ENCODE measurements at places on chromosomes 7 and 10.

GRCh38 chr10:27464993-27465392 lies 39.1 kb upstream of the RAB18 start:
- DNase-seq = no peak

DNA sequence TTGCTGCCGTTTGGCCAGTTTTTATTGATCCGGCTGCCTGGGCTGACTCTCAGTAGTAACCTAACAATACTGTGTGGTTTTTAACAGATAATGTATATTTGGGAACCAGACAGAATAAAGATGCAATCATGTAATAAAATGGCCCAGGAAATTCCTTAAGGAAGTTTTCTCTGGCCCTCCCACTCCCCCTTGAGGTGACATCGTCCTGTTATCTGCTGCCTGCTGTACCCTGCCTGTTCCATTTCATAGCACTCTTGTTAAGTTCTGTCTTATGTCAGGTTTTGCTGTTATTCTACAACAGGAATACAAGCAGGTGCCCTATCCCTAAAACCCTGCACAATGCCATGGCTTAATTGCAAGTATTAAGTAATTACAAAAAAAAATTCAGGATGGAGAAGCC lies 12.5 kb downstream of the ITGB8 start:
- peak; percentile 9 for DNase-seq

- DNase-seq = no peak
These were observed 12.6 kb upstream of the GSDME start for GRCh38 chr7:24769851-24770250.

GRCh38 chr10:44883593-44884331 lies 27.4 kb upstream of the TMEM72 start:
- no peak for DNase-seq

DNA sequence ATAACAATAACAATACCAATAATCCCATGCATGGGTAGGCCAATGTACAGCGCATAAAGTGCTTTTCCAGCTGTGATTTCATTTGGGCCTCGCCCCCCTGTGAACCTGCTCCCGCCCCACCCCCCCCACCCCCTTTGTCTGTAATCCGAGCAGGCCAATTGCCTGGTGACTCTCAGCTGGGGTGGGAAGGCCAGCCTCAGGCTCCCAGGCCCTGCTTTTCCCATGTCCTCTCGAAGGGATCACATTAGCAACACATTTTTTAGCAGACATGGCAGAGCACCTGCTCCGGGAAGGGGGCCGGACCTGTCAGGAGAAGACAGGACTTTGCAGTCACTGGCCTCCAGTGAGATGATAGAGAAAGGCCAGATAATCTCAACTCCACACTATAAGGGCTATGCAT lies 439.3 kb downstream of the RPS24 start:
- no peak for DNase-seq

GRCh38 chr7:98826811-98827231 lies 43.0 kb downstream of the TMEM130 start:
- peak; percentile 65 for DNase-seq

- no peak for DNase-seq
These were observed 63.0 kb downstream of the HOXA1 start for GRCh38 chr7:27032839-27033238.

- peak; percentile 55 for DNase-seq
These were observed 47.8 kb upstream of the ELN start for GRCh38 chr7:73980206-73980605.

DNA sequence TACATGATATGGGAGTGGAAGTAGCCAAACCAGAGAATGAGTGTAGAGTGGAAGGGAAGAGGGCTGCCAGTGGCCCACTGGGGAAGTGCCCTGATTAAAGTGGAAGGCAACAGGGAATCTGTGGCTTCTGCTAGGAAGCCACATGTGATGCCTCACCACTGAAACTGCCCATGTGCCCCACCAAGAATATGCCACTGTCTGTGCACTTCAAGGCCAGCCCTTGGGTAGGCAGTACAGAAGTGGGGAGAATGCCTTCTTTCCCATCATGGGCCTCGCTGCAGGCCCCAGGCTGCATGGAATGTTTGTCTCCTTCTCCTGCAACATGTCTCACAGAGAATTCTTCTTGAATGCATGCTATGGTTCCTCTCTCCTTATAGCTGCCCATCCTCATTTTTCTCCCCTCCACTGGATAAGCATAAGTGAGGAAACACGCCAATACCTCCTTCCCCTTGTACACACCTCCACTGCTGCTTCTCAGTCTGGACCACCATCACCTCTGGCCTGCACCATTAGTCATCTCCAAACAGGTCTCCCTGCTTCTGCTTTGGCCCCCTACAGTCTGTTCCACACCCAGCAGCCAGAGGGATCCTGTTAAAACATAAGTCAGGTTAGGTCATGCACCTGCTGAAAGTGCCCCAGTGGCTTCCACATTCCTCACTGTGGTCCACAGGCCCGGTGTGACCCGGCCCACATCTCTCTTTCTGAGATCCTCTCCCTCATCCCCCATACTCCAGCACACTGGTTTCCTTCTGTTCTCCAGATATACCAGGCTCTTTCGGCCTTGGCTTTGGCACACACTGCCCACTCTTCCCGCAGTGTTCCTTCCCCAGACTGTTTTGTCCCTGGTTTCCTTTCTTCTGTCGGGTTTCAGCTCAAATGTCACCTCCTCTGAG lies 37.1 kb downstream of the SNX10 start:
- DNase-seq = no peak

GRCh38 chr7:121916211-121916610 lies 43.2 kb downstream of the PTPRZ1 start:
- no peak for DNase-seq
